ENCODE measurements at places on chromosomes 5 and 9. TPM values are rescaled to one million over a fixed set of nuclear protein-coding genes. Genes with fewer than 3 reads are reported as not detected.

DNA sequence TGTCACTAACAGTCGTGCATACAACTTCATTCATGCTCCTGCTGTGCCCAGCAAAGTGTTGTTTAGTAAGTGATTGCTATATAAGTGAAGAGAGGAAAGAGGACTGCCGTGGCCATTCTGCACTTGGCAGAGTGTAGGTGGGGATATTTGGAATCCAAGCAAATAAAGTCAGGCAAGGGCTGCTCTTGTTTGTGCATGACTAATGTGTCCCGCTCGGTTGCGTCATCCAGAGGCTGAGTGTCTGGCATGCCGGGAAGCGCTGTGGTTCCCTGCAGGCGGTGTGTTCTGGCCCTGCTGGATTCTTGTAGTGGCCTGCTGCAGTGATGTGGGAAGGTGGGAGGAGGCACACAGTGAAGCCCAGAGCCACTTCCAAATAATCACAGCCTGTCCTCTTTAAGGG, 136.9 kb upstream of the ANKH start:
- no peak for DNase-seq
- no peak overlapping the region for H3K27ac ChIP-seq
- H3K4me3 ChIP-seq, result no peak overlapping the region
- no peaks in the 10 kb centered on the region for H3K27me3 ChIP-seq
- peaks cover 2% of the 10 kb centered on the region for H3K4me1 ChIP-seq

DNA sequence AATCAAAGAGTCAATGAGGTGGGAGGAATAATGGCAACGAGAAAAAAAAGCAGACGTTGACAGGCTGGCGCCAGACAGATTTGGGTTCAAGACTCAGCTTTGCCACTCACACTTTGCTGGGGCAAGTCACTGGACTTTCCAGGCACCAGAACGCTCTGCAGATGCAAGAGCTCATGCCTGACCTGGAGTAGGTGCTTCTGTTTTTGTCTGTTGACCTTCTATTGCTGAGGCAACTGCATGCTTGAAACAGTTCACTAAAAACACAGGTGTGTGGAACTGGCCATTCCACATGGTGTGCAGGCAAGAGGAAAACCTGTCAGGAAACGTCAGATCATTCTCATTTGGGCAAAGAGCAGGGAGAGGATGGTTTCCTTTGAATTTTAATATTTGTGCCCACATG, 161.2 kb upstream of the SMIM23 start:
- no peak for DNase-seq
- H3K27ac ChIP-seq, result no peak overlapping the region

The RIGI gene
- total RNA-seq, result 8.6 TPM

The C8G gene
- not detected for total RNA-seq

The SEC61B gene
- 164 TPM for total RNA-seq
